ENCODE measurements at places on chromosomes 6 and 20.

- DNase-seq: peak; percentile 72
These were observed at the start of gene HSD17B8 for GRCh38 chr6:33204415-33205190. TSS of gene HSD17B8 (plus strand) at chr6:33204655. CDS start at chr6:33204669, 14 bp downstream.

- no peak for DNase-seq
These were observed 60.6 kb downstream of the COL12A1 start for GRCh38 chr6:75145211-75145610.

DNA sequence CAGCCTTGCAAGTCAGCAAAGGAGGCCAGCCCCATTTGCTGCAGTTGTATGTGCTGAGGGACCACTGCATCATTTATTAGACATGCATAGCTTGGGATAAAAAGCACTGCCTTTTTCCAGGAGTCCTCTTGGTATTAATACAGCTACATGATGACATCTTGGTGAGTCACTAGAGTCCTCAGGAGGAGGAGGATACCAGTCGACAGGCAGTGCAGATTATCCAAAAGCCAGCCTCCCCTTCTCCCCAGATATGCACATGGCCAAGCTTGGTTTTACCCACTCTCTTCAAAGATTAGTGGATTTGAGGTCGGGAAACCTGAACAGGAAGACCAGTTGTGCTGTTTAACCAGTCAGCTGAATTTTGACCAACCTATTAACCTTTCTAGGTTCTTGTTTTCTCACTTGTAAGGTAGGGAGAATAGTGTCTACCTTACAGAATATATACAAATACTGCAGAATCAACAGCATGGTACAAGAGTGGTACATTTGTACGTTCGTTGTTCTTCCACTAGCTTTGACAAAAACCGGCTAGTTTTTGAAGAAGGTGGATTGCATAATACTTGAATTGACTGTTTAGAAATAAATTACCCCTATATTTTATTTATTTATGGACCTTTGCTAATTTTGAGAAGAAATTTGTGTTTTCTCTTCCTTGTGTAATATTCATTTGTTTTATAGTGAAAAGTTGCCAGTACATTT lies 31.9 kb downstream of the VAPB start:
- DNase-seq: no peak

- no peak for DNase-seq
These were observed 422.8 kb downstream of the CBLN4 start for GRCh38 chr20:55582498-55582897.

GRCh38 chr6:84062519-84063154 lies 29.1 kb downstream of the MRAP2 start:
- DNase-seq: no peak
